ENCODE measurements at places on chromosomes 6 and 20. TPM values are rescaled to one million over a fixed set of nuclear protein-coding genes. Genes with fewer than 3 reads are reported as not detected.

The SNAI1 gene
- total RNA-seq: 2.8 TPM

The STMND1 gene
- not detected for total RNA-seq

The GPSM3 gene
- 81.7 TPM for total RNA-seq

- no peak for DNase-seq
These were observed 19.2 kb downstream of the IRF4 start for GRCh38 chr6:410555-411395.

GRCh38 chr6:56220078-56220477, 27.3 kb downstream of the COL21A1 start:
- no peak for DNase-seq

GRCh38 chr6:143426026-143426425, 24.5 kb downstream of the ADAT2 start:
- DNase-seq: no peak

Data from left lung (tissue), 14 donors.